Right kidney (tissue), 9 donors: ENCODE measurements at places on chromosomes 7 and 10.

DNA sequence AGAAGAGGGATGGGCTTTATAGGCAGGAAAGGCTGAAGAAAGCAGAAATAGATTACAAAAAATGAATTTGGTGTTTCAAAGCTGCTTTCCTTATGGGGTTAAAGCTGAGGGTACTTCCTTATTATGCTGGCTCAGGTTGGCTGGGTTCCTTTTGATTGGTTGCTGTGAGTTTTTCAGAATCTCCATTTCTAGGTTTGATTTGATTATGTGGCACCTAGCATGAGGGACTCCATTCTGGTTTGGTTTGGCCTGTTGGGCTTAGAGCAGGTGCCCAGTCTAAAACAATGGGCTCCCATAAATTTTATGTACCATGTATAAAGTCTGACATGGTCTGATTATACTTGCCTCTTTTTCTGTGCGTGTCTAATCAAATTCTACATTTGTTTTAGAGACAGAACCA, 362.7 kb downstream of the CXCL12 start:
- no peak for DNase-seq

- no peak for DNase-seq
These were observed 155.5 kb downstream of the BUB3 start for GRCh38 chr10:123309731-123310130.

GRCh38 chr7:22043367-22043766, 97.7 kb upstream of the CDCA7L start:
- DNase-seq, result no peak

DNA sequence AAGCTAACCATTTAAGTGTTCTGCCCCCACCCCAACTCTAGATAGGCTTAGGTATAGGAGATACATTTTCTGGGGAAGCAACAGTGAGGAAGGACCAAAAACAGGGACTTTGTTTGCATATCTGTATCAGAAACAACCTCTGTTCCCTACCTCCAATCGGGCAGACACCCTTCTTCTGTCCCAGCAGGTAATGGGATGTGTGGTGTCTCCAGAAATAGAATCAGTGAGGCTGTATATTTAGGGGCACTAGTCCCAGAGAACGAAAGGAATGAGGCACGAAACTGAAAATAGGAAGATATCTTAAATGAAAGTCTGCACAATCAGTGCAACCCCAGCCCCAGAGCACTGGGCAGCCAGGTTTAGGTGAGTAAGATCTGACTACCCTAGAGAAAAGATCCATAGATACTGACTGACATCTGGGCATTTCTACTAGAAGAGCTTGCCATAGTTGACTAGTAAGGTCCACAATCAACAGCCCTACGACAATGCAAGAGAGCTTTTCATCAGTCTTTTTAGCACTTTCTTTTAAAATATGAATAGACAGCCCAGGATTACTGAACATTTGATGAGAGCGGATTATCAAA, 28.1 kb downstream of the PLEKHA1 start:
- DNase-seq, result no peak

- no peak for DNase-seq
These were observed 92.9 kb upstream of the ADAM12 start for GRCh38 chr10:126481181-126481580.

DNA sequence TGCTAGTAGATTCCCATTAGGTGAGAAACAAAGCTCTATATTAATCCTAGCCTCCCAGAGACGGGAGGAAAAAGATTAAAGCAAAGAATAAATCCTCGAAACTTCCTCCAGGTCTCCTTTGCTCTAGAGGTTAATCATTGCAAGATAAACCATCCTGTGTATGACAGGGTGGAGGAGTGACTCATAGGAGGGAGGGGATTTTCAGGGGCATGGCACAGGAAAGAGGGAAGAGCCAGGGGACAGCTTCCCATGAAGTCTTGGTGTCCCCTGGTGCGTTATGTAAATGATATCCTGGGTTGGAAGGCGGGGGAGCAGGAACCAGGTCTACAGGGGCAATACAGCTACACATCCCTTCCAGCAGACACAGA, 780 bp downstream of the CYP3A5 start:
- peak; percentile 9 for DNase-seq
